ENCODE measurements at places on chromosomes 7 and 10. TPM values are rescaled to one million over a fixed set of nuclear protein-coding genes. Genes with fewer than 3 reads are reported as not detected.

HACD1 gene
- 6.6 TPM for total RNA-seq

- DNase-seq, result no peak
- no peaks in the 10 kb centered on the region for H3K36me3 ChIP-seq
- no peak overlapping the region for H3K4me3 ChIP-seq
- H3K4me1 ChIP-seq, result no peaks in the 10 kb centered on the region
Observed at GRCh38 chr10:23432639-23433038, 6.2 kb upstream of the OTUD1 start.

DNA sequence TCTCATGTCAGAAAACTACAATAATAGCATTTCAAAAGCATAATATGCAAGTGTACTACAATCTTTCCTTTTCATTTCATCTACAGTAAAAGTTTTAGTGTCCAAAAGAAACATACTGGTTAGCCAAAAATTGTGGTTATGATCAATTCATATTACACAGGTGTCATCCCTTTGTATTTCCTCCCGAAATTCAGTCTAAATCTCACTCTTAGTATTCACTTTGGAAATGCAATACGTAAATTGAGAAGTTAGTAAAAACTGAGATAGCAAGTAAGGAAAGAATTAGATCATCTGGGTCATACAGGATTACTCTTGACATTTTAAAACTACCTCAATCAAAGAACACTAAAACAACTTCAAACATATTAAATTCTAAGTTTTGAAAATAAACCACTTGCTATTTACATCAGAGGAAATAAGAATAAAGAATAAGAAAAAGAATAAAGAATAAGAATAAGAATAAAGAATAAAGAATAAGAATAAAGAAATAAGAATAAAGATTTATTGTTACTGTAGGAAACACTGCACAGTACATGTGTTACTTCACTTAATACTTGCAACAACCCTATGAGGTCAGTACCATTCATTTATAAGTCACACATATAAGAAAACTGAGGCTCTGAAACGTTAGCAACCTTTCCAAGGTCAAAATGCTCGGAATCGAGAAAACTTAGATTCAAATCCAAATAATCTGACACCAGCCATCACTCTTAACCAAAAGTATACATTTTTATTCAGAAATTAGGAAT, 10.5 kb downstream of the SNX13 start:
- no peak overlapping the region for H3K4me3 ChIP-seq
- H3K4me1 ChIP-seq, result peaks cover 28% of the 10 kb centered on the region
- no peak for DNase-seq
- H3K27ac ChIP-seq, result no peak overlapping the region
- no peaks in the 10 kb centered on the region for H3K27me3 ChIP-seq

PHTF2 gene
- 56.4 TPM for total RNA-seq

DNA sequence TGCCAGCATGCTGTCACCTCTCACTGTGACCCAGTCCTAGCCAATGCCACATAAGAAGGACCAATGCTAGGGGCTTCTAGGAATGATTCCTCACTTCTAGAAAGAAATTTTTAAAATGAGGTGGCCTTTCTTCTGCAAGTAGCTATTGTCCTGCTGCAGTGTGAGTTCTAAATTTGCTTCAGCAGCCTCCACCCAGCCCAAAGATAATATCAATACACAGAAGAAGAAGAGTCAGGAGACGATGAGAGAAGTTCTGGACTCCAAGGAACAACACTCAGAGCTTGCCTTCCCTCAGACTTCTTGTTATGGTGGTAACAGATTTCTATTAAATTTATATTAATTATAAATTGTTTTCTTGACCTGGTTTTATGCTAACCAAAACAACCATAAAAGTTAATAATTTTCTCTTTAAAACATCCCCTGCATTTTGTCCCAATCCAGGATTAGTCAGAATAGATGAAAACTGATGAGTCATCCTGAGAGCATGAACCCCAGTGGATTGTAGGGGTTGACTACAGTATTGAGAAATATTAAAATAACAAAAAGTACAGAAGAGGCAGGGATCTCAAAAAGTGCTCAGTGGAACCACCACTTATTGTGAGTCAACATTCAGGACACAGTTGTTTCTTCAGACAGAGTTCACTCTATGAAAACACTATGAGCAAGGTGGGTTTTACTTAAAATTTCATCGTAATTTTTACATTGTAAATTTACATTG, 29.6 kb upstream of the AKR1C2 start:
- H3K4me3 ChIP-seq, result no peak overlapping the region
- no peaks in the 10 kb centered on the region for H3K27me3 ChIP-seq
- H3K4me1 ChIP-seq, result no peaks in the 10 kb centered on the region

GRCh38 chr10:5862360-5862961, 27.2 kb downstream of the ANKRD16 start:
- peaks cover 8% of the 10 kb centered on the region for H3K4me1 ChIP-seq
- peaks cover 2% of the 10 kb centered on the region for H3K36me3 ChIP-seq
- H3K27me3 ChIP-seq, result no peaks in the 10 kb centered on the region
- peak; percentile 71 for DNase-seq
- peak overlapping the region; percentile 47 for H3K27ac ChIP-seq

DNA sequence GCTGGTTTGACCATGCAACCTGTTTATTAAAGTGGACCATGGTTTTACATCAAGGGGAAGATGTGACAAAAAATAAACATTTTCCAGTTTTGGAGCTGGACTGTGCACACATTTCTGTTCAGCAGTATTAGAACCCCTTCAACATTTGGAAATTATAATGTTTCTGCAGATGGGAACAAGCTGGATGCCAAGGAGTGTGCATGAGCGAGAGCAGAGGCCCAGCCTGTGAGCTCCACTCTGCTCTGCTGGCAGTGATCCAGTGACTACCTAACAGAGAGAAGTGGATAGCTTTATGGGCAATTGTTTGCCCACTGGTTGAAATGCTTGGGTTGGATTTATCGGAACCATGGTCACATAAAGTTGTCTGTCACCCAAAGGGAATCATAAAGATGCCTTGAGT, 456.7 kb downstream of the NRG3 start:
- no peaks in the 10 kb centered on the region for H3K4me1 ChIP-seq
- DNase-seq, result no peak
- no peaks in the 10 kb centered on the region for H3K27me3 ChIP-seq

PAX4 gene
- total RNA-seq, result not detected

GARIN1A gene
- total RNA-seq, result 1.0 TPM

DNA sequence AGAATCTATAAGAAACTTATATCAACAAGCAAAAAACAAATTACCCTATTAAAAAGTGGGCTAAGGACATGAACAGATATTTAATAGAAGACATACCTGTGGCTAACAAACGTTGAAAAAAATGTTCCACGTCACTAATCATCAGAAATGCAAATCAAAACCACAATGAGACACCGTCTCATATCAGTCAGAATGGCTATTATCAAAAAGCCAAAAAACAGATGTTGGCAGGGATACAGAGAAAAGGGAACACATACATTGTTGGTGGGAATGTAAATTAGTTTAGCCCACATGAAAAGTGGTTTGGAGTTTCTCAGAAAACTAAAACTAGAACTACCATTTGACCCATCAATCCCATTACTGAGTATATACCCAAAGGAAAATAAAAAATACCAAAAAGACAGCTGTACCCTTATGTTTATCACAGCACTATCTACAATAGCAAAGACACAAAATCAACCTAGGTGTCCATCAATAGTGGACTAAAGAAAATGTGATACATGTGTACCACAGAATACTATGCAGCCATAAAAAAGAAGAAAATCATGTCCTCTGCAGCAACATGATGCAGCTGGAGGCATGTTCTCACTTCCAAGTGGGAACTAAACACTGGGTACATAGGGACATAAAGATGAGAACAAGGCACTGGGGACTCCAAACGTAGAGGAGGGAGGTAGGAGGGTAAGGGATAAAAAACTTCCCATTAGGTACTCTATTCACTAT, 83.8 kb upstream of the TMEM168 start:
- no peak overlapping the region for H3K4me3 ChIP-seq
- no peak for DNase-seq
- no peaks in the 10 kb centered on the region for H3K27me3 ChIP-seq
- peaks cover 2% of the 10 kb centered on the region for H3K4me1 ChIP-seq

PALD1 gene
- total RNA-seq, result 0.41 TPM

CCDC146 gene
- 9.0 TPM for total RNA-seq

DNA sequence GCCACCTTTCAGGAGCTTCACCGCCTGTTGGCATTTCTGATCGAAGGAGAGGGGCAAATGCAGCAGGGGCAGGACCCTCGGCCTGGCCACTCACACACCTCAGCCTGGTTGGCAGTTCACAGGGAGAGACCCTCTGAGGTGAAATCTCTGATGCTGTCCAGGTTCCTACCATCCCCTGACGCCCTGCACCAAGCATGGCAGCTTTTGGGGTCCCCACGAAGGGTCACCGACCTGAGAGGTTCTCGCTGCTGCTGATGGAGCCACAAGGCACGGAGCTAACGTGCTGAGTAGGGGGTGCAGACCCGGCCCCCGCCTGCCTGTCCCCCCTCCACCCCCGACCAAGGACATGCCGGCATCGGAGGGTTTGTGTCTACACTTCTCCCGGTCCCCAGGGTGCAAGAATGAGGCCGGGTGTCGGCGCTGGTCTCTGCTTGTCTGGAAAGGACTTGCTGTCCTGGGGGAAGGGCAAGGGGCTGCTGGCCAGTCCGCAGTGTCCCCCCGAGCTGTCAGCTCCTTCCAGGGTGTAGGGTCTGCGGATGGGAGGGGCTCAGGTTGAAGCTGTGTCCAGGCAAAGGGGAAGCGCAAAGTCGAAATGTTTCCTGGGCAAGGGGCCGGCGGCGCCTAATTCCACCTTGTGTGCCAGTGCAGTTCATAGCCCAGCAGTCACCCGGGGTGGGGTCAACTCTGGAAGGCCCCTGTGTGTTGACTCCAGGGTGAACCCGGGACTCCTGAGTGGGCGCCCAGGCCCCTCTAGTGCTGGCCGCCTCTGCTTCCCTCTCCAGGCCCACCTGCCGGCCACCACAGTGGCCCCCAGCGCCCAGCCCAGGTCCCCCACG, 132.6 kb downstream of the DNAJB6 start:
- no peak overlapping the region for H3K27ac ChIP-seq
- DNase-seq, result no peak
- H3K4me1 ChIP-seq, result peaks cover 38% of the 10 kb centered on the region
- H3K36me3 ChIP-seq, result peaks cover 23% of the 10 kb centered on the region
- no peak overlapping the region for H3K4me3 ChIP-seq
- peaks cover 12% of the 10 kb centered on the region for H3K27me3 ChIP-seq

DNA sequence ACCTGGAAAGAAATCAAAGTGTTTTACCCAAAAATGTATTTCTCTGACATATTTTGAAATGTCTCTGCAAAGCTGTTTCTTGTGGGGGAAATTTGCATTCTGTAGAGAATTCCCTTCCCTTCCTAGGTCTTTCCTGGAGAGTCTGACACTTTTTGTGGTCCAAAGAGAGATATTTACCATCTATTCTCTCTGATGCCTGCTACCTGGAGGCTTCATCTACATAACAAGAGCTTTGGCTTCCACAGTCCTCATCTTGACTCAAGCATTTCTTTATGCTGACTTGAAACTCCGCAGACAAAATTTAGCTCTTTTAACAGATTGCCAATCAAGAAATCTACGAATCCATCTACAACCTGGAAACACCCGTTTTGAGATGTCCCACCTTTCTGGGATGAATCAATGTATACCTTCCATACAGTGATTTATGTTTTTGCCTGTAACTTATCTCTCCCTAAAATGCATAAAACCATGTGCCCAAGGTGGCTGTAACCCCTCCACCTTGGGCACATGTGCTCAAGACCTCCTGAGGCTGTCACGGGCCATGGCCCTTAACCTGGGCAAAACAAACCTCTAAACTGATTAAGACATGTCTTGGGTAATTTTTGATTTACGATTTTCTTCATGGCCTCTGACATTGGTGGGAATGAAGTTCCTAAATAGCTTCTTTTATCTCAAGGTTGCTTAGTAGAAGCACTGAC, 334.7 kb downstream of the GALNT17 start:
- H3K4me3 ChIP-seq, result no peak overlapping the region
- H3K27me3 ChIP-seq, result no peaks in the 10 kb centered on the region
- DNase-seq, result no peak
- H3K4me1 ChIP-seq, result no peaks in the 10 kb centered on the region
- H3K27ac ChIP-seq, result no peak overlapping the region

HOXA4 gene
- total RNA-seq, result not detected

DNA sequence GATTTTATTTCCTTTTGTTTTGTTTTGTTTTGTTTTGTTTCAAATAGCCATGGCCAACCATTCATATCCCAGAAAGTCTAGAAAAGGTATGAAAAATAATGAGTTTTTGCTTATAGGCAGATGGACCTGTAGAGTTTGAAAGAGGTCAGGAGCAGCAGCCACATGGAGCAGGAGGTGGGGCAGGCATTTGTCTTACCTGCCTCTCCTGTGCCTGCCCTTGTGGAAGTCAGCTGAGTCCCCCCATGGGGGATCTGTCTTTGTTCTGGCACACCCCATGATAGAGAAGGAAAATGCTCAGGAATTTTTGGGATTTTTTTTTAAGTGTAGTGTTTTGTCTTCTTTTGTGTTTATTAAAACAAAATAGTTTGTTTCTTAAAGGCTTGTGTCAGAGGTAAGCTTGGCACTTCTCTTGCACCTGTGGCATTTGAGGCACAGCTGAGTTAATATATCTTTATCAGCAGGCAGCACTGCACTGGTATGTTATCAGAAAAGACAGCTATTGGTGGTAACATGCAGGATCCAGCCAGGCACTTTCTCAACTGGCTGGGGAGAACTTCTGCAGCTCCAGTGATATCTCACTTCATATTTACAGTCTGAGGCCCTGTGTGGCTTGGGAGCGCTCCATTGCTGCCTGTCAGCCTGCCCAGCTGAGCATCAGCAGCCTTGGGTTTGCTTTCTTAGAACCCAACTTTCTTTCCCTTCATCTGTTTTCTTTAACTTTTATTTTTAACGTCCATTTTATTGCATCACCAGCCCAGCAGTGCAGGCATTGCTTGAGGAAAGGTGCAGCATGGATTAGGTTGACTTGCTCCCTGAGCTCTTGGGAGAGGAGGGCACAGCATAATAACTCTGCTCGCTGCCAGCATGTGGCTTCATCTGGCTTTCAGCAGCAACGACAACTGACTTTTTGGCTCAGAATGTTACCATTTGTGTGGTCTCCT, 44.4 kb downstream of the LRRC4 start:
- H3K36me3 ChIP-seq, result peaks cover 7% of the 10 kb centered on the region
- DNase-seq, result no peak
- H3K27me3 ChIP-seq, result no peaks in the 10 kb centered on the region
- H3K4me1 ChIP-seq, result peaks cover 7% of the 10 kb centered on the region

DNA sequence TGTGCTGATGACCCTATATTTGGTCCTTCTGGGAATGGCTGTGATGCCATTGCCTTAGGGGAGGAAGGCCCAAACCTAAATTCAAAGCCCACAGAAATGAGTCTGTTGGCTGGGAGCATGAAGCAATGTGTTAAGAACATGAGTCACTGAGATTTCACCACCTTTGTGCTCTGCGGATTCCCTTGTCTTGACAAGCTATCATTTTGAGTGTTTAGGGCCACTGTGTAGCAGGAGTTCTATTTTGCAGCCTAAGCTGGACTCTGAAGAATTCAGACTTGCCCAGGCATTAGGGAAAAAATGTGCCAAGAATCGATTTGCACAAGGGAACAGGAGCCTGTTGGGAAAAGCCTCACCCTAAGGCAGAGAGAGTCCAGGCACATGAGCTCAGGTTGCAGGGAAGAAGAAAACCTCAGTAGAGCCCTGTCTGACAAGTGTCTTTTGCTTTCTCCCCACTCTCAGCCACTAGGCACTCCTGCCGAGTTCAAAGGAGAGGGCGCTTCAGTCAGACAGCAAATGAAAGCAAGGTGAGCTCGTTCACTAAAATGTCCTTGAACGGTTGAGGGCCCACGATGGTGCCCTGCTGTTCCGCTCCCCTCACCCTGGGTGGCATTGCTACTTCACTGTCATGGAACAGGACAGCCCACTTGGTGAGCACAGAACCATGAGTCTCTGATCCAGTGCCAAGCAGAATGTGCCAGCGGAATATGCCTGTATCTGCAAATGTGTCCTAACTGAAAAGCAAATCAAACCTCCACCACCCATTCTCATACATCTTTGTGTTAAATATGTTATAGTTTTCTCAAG, 93.6 kb downstream of the PRLHR start:
- DNase-seq, result no peak
- no peak overlapping the region for H3K27ac ChIP-seq
- H3K27me3 ChIP-seq, result peaks cover 10% of the 10 kb centered on the region
- peaks cover 3% of the 10 kb centered on the region for H3K4me1 ChIP-seq
- H3K4me3 ChIP-seq, result no peak overlapping the region
